ENCODE measurements at places on chromosomes 11 and 22.

DNA sequence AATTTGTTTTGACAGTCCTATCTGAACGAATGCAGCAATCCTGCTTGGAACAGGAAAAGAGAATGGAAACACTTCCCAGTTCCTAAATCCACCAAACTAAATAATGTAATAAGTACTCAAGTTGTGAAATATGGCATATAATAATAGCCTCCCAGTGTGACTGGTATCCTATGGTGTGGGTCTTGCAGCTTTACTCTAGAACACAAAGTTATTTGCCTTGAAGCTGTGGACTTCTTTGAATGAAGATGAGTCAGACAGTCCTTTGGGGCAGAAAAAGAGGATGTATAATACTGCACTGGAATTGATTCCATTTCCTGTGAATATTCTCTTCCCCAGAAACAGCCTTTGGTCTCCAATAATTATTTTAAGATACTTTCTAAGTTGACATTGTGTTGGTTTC is 887.0 kb downstream of the KCNA4 start:
- DNase-seq: no peak

- no peak for DNase-seq
These were observed 12.4 kb upstream of the TEF start for GRCh38 chr22:41369424-41369745.

DNA sequence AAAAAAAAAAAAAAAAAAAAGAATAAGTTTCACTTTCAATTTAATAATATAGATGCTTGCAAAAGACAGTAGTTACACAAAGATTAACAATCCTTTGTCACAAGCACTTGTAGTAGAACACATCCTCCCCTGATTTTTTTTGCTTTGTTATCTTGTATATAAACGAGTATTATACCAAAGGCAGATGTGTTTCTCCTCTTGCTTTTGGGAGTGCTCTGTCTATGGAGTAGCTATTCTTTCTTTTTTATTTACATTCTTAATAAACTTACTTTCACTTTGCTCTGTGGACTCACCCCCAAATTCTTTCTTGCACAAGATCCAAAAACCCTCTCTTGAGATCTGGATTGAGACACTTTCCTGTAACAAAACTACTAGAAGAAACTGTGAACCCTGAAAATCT is 3.4 kb upstream of the MRPL16 start:
- no peak for DNase-seq

GRCh38 chr11:70732023-70732880 is 333.9 kb downstream of the CTTN start:
- no peak for DNase-seq

DNA sequence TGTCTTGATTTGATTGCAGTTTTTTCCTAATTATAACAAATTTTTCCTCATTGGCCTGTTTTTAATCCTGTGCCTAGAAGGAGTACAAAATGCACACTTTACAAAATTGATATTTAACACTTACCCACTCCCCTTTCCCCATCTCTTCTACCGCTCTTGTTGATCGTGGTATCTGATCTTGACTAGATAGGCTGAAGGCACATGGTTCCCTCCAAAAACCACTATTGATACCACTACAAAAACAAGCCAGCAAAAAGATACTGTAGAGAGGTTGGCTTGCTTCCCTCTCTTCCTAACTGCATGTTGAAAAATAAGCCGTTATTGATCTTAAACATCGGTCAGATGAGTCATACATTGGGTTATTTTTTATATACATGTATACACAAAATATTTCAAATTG is 14.6 kb upstream of the ZNF143 start:
- DNase-seq: no peak

DNA sequence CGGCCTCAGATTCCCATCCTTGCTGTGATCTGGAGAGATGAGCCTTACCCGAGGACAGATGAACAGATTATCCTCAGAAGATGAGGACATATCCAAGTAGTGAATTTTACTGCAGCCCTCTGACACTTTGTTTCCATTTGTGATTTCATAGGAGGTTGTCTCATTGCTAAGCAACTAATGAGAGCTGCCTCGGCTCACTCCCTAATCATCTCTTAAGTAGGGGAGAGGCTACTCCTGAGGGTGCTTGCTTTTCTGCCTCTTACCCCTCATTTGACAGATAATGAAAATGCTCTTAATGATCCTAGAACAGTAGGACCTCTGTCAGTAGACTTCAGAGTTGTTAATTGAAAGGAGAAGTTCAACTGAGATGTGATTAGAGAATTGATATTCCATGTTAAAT is 150.9 kb downstream of the TBC1D22A start:
- DNase-seq: no peak

DNA sequence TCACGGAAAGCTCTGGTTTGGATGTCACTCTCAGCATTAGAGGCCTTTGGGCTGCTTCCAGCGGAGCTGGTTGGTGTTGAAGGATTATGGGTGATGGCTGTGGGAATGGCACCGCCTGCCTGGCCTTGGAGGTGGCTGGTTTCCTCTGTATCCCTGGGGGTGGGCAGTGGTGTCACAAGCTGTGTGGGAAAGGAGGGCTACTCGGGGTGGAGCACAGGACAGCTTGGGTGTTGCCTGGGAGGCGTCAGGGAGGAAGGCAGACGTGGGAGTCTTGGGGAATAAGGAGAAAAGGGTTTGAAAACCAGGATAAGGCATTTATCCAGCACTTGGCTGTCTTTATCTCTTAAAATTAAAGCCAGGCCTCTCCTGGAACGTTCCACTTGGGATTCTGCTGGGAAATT is 71.8 kb downstream of the ADAMTS15 start:
- no peak for DNase-seq

GRCh38 chr11:11435635-11436034 is 82.6 kb upstream of the CSNK2A3 start:
- DNase-seq: no peak

- DNase-seq: no peak
These were observed 22.0 kb downstream of the TRAF6 start for GRCh38 chr11:36488096-36488495.

- DNase-seq: no peak
These were observed 6.7 kb downstream of the OR5AN1 start for GRCh38 chr11:59365232-59366018.

GRCh38 chr11:135037828-135038227 is 625.8 kb upstream of the B3GAT1 start:
- no peak for DNase-seq

GRCh38 chr11:2534134-2534956 is 89.5 kb downstream of the KCNQ1 start:
- DNase-seq: no peak

DNA sequence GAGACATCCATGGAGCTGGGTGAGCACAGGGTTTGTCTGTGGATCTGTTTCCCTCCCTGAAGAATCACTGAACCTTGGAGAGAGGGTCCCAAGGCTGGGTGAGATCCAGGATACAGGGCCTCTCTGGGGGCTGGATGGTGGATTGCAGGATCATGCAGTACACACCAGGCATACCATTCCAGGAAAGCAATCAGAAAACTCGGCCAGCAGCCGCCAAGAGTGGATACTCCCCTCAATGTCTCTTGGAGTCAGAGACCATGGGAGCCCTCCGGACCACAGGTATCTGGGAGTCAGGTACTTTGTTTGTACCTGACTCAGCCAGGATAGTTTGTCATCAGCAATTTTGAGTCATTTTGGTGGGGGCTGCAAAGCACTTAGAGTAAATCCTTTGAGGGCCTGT is 14.6 kb upstream of the SYT13 start:
- no peak for DNase-seq

GRCh38 chr22:50483977-50484853 is 2.4 kb upstream of the MIOX start:
- no peak for DNase-seq

DNA sequence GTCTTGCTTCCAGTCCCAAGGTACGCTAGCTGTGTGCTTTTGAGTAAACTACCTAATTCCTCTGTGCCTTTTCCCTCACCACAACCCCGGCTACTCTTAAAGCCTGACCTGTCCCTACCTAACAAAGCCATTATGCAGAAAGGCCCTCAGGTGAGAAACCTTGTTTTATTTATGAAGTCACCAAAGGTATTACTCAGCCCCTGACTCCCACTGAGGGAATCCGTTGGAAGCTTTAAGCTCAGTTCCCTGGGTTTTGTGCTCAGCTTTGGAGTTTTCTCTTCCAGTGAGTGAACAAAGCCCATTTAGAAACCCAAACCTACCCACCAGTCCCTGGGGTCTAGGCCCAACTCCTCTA is 90.9 kb downstream of the APIP start:
- no peak for DNase-seq

DNA sequence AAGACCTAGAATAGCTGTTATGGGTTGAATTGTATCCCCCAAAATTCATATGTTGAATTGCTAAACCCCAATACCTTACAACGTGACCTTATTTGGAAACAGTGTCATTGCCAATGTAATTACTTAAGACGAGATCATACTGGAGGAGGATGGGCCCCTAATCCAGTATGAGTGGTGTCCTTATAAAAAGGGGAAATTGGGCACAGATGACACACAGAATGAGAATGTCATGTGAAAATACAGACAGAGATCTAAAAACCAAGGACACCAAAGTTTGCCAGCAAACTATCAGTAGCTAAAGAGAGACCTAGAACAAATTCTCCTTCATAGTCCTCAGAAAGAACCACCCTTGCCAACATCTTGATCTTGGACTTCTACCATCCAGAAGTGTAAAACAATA is 127.7 kb downstream of the ATXN10 start:
- DNase-seq: no peak

DNA sequence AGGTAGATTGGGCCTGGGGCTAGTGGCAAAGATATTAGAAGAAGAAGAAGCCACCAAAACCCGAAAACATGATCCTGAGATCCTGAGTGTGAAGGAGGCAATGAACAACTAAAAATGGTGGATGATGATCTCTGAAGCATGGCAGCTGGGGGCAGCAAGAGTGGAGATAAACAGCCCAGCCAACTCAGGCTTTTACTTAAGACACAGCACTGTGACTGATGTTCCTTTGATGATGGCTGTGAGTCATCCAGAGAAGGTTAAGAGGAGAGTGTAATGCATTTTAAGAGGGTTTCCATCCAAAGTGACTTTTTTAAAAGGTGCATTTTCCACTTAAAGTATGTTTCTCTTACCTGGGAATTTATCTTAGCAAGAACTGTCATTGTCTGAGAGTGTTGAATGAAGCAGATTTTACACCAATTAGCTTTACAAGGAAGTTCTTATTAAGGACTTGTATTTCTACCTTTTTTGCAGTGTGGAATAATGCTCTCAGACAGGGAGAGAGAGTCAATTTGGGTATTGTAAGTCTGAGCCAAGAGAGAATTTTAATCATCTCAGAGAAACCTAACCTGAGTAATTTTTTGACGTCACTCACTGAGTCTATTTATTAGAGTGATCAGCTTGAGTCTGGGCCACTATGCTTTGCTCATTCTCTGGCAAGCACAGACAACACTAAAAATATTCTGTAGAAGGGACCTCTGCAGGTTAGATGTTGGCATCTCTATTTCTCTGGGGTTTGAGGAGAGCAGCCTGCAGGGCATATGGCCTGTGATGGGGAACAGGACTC is 14.1 kb upstream of the CALCB start:
- DNase-seq: no peak

DNA sequence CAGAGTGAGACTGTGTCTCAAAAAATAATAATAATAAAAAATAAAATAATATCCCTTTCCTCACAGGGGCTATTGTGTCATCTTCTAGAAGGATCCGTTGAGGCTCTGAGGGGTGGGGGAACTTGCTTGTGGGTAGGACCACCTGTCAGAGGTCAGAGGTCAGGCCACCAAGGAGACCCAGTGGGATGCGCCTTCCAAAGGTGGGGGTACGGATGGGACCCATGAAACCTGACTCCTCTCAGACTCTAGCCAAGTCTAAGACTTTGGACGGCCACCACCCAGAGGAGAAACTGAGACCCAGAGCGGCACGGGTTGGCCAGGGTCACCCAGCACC is 367 bp upstream of the MMP11 start:
- no peak for DNase-seq

GRCh38 chr11:44112091-44112821 is 16.8 kb downstream of the EXT2 start:
- DNase-seq: no peak

DNA sequence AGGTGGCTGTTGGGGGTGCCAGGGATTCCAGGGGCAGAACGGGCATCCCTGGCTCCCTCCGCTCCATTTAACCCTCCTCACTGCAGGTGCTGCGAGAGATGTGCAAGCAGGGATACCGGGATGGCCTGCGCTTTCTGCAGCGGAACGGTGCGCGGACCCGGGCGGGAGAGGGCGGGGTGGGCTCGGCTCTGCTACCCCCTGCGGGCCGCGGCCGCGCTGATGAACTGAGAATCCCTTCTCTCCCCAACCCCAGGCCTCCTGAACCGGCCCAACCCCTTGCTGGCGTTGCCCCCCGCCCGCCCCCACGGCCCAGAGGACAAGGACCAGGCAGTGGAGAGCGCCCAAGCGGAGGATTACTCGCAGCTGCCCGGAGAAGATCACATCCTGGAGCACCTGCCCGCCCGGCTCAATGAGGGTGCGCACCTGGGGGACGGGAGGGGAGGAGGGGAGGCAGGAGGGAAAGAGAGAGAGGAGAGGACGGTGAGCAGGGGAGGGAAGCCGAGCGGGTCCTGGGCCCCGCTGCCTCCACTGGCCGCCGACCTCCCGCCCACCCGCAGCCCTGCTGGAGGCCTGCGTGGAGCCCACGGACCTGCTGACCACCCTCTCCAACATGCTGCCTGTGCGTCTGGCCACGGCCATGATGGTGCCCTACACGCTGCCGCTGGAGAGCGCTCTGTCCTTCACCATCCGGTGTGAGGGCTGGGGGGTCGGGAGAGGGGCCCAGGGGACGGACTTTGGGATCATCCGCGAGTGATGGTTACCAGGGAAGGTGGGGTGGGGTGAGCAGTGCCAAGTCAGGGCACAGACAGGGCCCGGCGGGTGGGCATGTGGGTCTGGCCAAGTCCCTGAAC is 4.1 kb upstream of the CRACR2B start:
- DNase-seq: no peak

GRCh38 chr11:573146-573759 is 3.0 kb upstream of the PHRF1 start:
- DNase-seq: no peak

DNA sequence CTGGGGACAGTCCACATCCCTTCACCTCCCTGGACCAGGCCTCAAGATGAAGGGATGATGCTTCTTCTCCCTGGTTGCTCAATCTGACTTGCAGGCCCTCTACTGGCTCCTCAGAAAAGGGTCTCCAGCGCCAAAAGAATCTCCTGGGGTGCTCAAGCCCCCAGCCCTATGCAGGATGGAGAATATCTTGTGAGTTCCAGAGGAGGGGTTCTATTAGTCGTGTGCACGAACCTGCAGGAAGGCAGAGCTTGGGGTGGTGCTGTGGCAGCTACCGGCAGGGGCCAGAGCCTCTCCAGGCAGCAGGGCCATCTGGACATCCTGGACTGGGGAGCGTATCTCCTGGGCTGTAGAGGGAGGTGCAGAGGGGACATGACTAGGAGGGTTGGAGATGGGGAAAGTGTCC is 1339.5 kb downstream of the BRD1 start:
- no peak for DNase-seq
